ENCODE measurements at places on chromosomes 5 and 9.

GRCh38 chr9:20403346-20403745 is 219.0 kb downstream of the MLLT3 start:
- no peak for DNase-seq

DNA sequence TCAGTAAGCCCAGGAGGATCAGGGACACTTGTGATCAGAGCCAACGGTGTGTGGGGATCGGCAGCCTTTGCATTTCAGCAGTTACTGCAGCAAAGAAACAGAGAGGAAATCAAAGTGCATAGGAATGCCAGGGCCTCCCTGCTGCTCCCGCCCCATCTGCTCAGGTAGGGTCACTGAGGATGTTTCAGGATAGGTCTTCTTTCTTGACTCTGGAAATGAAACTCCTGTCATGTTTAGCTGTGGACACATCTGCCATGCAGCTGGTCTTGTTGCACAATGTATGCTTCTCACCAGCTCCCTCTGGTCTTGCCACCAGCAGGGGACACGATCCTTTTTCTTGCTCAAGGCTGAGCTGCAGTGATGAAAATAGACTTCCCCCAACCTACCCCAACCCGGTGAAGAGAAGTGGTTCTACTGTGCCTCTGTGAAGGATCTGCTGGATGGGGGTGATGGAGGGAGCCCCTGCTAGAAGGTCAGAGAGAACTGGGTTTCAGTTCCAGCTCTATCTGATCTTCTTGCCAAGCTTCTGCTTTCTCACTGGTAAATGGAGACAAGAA is 185.2 kb upstream of the KLF4 start:
- DNase-seq: no peak

DNA sequence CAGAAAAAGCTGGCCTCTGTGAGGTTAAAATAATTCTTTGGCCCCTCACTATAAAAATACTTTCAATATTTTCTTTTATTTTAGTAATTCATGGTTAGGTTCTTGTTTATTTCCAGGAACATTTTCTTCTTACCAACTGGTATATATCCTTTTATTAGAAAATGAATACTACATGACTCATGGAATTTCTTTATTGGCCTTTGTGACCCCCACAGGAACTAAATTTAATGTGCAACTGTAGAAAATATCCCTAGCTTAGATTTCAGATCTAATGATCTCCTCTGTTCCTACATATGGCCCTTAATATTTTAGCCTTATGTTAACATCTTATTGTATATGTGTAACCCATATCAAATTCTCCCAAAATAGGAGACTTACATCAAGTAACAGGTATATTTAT is 429.9 kb downstream of the NR2F1-AS1 start:
- no peak for DNase-seq

GRCh38 chr5:16952968-16953671 is 17.0 kb upstream of the MYO10 start:
- no peak for DNase-seq

- DNase-seq: no peak
Observed at GRCh38 chr9:113533335-113534225, 70.1 kb downstream of the RGS3 start.

DNA sequence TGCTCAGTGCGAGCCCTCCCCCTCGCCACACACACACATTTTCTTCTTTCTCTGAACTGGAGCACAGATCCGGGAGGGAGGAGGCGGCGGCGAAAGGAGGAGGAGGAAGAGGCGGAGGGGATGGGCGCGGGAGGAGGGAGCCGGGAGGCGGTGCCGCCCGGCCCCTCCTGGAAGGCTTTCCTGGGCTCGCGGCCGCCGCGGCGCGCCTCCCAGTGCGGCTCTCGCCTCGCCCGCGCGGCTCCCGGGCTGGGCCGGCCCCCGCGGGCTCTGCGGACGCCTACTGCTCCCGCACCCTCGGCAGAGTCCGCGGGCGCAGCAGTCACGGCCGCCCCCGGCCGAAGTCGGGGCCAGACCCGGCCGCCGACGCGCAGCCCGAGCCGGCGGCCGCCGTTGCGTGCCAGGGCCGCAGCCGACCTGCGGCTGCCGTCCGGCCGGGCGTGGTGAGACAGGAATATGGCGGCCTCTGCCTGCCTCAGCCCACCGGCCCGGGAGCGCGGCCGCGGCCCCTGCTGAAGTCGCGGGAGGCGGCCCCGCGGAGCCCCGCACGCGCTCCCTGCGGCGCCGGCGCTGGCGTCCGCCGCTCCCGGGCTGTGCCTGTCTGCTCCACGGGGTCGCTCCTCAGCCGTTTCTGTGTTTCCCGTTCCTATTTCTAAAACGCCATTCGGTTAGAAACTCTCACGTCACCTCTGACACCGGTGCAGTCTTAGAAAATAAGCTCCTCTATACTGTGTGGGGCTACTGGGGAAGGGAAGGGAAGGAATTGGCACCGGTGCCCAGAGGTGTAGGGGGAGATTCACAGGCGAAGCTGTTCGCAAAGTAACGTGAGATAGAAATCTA is 500 bp upstream of the GNAQ start:
- DNase-seq: peak; percentile 30

DNA sequence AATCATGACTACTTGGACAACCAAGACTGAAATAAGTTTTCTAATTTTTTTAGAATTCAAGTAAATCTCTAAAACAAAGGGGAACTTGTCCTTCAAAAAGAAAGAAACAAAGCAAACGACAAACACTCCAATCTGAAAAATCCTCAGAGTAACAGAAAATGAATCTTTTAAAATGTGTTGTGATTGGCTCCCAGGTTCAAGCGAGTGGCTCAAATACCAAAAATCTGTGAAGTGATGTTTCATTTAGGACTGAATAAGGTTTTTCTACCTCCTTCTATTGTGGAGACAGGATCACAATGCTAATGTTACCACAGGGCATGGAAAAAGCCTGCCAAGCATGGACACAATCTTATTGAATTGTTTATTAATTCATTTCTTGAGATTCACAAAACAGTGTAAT is 415.7 kb downstream of the RAB3C start:
- DNase-seq: no peak

GRCh38 chr9:70802206-70802605 is 319.2 kb downstream of the TRPM3 start:
- no peak for DNase-seq

DNA sequence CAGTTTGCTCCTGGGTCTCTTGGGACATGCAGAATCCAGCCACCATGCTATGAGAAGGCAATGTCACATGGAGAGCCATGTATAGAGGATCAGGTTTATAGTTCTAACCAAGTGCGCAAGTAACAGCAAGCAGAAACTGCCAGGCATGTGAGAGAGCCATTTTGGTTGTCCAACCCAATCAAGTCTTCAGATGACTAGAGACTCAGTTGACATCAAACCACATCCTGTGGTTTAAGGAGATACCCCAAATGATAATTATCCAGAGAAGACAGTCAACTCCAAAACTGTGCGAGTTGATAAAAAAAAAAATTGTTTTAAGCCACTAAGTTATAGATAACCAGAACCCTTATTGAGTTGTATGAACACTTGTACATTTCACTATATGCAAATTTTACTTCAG is 40.2 kb downstream of the TMEM232 start:
- DNase-seq: no peak

DNA sequence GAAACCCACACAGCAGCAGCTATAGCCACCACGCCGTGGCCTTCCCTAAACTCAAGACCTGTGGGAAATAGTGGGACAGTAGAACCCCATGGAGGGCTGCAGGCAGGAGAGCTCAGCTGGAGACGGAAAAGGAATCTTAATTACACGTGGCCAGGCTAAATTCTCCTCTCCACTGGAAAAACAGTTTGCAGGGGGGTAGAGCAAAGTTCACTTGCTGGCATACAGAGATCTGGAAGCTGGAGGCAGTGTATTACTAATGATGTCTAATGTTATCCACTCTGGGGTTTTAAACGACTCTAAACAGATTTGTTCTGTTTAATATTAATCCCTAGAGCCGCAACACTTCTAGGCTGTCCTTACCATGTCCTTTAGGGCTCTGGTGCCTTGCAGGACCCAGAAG is 257.1 kb downstream of the SAXO1 start:
- DNase-seq: no peak

- no peak for DNase-seq
Observed at GRCh38 chr9:110509792-110510191, 69.7 kb downstream of the SVEP1 start.

DNA sequence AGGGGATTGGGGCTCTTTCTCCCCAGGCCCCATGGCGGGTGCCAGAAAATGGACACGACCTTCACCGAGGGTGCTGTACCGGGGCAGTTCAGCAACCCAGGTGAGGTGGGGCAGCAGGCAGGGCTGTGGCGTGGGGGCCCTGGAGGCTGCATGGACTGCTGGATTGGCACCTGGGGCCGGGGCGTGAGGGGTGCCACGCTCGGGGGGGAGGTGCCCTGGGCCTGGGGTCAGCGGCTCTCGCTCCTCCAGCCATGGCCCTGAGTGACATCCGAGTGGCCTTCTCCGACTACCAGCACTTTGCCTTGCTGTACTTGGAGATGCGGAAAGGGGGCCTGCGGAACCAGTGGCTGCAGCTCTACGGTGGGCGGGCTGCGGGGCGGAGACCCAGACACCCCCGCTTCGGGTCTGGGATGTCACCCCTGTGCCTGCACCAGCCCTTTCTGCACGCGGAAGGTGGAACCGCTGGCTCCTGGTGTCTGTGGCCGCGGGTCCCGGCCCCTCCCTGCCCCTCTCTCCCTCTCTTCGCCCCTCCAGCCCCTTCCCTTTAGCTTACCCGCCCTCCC is 1.8 kb downstream of the LCNL1 start:
- DNase-seq: no peak

GRCh38 chr5:150413176-150413901 is 629 bp upstream of the CD74 start:
- no peak for DNase-seq

DNA sequence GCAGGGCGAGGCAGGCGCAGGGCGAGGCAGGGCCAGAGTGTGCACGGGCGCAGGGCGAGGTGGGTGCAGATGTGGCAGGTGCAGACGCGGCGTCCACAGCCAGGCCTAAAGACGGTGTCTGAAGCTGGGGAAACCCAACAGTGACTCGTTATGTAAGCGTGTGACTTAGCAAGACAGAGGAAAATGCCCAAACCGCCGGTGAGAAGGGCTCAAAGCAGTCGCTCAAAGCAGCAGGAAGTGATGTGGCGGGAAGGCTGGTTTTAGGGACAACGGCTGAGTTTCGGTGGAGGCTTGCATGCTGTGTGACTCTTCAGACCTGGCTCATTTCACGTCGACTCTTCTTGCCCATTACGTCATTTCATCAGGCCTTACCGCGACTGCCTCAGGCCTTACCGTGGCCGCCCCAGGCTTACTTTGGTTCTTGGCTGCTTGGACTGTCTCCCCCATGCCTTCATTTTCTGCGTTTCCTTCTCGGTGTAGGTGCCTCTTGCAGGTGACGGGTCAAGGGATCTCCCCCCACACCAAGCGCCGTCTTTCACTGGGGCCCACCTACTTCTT is 50.5 kb upstream of the EXOC3 start:
- DNase-seq: peak; percentile 73

DNA sequence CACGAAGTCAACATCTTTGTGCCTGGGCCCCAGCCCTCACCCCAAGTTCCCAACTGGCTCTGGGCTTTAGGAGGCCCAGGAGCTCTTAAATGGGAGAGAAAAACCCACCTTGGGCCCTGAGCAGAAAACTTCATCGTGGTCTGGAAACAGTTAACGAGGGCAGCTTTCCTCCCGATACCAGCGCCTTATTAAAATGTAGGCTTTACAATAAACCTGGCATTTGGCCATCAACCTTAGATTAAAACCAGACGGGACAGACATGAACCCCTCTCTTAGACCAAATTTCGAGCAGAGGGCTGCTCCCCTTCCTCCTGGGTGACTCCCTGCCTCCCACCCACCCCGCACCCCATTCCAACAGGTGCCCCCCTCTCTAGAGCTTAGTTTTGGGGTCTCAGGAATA is 39.4 kb downstream of the PRRX2 start:
- no peak for DNase-seq

DNA sequence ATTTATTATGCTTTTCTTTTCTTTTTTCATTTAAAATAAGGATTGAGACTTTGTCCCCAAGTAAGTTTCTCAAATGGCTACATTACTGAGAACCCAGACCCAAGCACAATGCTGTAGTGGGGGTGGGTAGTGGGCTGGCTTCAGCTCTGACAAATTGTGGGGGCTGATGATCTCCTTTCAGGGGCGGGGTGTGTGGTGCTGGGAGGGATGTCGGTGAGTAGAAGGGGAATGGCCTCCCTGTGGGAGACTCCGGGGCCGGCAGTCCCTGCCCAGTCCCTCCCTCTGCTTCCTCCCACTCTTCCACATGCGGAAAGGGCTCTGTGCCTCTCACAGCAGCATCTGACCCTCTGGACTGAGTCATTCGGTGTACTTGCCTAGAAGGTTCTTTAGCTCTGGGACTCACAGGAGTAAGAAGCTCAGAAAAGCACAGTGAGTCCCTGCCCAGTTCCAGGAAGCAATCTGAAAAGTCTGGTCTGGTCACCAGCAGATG is 14.3 kb downstream of the CD180 start:
- DNase-seq: no peak

DNA sequence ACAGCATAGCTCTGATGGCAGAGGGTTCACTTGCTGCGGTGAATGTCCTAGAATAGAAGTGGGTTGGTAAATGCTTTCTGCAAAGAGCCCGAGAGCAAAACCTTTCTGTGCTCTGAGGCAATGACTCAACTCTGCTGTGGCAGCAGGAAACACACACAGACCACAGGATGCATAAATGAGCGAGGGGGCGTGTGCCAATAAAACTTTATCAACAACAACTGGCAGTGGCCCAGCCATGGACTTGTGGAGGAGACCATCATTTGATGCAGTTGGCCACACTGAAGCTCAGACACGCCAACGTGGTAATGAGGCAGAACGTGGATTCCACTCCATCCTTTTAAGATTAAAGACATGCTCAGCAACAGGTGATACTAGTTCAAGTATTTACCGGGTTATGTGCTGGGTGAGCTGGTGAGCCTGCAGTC is 6.8 kb downstream of the MRPL36 start:
- peak; percentile 64 for DNase-seq

GRCh38 chr5:155954701-155955445 is 372.1 kb upstream of the SGCD start:
- DNase-seq: no peak

Data from stimulated activated CD4-positive, alpha-beta T cell treated with anti-CD3 and anti-CD28 coated beads, TNF-alpha, amount 100 ng/mL, for 24 hours (primary cell).